KBM-7 (cell line): ENCODE measurements at places on chromosomes 6 and 20.
A peak's percentile ranks its signal among the peaks of the same experiment; 100 is the strongest.

GRCh38 chr6:48678390-48678789 lies 567.4 kb upstream of the PTCHD4 start:
- no peak for DNase-seq

- no peak for DNase-seq
Observed at GRCh38 chr20:26167499-26167898, 470.8 kb upstream of the ZNF337 start.

GRCh38 chr6:2866171-2866846 lies 24.6 kb upstream of the SERPINB1 start:
- no peak for DNase-seq

- DNase-seq, result peak; percentile 73
Observed at GRCh38 chr20:38298768-38299288, 5.1 kb upstream of the BPI start.

DNA sequence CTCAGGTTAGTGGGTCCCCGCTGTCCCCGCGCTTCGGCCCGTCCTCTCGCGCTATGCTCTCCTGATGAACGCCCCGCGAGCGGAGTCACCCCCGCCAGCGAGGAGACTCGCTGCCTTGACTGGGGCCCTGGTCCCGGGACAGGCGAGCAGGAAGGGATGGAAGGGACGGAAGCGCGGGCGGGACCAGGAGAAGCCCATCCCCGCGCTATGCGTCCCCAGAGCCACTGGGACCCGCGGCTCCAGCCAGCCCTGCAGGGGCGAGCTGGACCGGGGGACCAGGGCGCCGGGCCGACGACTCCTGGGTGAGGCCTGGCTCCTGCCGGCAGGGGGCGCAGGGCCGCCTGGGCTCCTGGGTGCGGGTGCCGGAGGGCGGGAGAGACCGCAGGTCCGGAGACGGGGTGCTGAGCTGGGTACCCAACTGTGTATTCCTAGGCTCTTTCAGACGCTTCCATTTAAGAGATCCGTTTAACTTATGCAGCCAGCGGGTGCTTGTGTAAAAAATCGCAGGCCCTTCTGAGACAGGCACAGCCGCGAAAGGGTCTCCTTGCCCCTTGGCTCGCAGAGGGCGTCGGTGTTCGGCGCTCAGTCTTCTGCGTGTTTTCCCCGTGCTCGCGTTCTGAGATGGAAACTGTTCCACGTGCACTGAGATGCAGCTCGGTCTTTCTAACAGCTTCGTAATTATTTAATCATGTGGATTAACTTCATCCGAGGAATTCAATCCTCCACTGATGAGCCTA lies 580 bp upstream of the SYCP2 start:
- peak; percentile 81 for DNase-seq
